ENCODE measurements at places on chromosomes 6 and 20.

DNA sequence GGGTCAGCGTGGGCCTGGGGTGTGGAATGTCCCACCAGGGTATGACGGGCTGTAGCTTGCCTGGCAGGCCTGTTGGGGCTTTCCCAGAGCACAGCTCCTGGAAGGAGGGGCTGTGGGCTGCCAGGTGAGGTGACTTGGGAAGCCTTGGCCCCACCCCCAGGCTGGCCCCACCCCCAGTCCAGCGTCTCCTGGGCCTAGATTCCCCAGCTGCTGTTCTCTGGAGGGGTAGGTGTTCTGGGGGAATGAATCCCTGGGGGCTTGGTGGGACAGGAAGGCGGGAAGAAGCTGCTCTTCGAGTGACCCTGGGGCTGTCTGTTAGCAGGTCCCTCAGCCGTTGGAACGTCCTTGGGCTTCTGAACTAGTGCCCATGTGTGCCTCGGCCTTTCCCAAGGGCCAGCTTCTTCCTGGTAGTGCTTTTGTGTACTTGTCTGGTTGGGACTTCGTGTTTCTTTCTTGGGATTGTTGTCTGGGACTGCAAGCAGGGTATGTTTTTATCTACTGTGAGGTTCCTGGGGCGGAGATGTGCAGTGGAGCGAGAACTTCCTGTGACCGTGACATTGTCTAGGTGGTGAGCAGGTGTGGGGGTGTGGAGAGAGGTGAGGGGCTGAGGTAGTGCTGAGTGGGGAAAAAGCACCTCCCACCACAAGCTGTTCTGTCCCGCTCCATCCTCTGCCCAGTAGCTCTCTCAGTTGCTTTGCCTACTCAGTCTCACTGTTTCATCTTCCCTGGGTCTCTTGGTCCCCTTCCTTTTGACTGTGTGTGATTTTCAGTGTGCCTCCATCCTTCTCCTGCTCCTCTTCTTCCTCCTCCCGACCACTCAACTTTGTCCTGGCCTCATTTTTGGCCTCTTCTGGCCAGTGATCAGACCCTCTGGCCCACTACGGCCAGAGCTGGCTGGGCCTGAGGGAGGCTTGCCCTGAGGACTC, 1.3 kb upstream of the DDR1 start:
- peak; percentile 36 for DNase-seq

GRCh38 chr6:142695016-142695415, 250.0 kb downstream of the HIVEP2 start:
- peak; percentile 87 for DNase-seq

GRCh38 chr6:147126618-147127022, 77.6 kb upstream of the STXBP5 start:
- no peak for DNase-seq

GRCh38 chr6:158040804-158041347, 59.2 kb downstream of the SYNJ2 start:
- no peak for DNase-seq

DNA sequence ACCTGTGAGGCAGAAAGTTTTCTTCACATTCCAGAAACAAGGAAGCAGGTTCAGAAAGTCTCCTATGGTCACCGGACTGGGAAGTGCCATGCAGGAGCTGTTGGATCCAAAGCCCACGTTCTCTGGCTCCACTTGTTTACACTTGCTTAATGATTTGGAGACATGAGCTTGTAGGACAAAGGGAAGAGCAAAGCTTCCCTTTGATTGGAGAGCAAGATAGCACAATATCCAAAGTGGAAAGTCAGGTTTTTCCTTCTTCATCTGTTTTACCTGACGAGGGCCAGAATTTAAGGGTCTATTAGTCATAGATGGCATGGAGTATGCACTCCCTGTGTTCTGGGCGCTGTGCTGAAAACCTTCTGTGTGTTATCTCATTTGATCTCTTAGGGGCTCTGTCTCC, 81.2 kb downstream of the PDE7B start:
- no peak for DNase-seq

- DNase-seq: no peak
Observed at GRCh38 chr6:113073611-113074191, 726.6 kb downstream of the RFPL4B start.

GRCh38 chr6:66357781-66358180, 650.8 kb upstream of the EYS start:
- no peak for DNase-seq

DNA sequence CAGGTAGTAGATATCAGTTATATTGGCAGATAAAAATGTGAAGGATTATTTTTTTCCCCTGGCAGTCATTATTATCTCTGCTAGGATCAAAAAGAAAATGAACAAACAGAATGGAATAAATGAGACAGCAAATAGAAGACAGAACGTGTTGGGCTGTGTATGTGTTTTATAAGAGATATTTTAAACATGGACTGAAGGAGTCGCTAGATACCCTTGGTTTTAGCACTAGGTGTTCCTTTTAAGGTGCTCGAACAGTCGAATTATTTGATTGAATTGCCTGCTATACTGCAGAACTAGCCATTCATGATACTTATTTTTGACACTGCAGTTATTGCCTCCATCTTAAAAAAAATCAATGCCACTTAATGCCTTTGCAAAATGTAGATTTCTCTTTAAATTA, 3.7 kb downstream of the GRIK2 start:
- DNase-seq: no peak

DNA sequence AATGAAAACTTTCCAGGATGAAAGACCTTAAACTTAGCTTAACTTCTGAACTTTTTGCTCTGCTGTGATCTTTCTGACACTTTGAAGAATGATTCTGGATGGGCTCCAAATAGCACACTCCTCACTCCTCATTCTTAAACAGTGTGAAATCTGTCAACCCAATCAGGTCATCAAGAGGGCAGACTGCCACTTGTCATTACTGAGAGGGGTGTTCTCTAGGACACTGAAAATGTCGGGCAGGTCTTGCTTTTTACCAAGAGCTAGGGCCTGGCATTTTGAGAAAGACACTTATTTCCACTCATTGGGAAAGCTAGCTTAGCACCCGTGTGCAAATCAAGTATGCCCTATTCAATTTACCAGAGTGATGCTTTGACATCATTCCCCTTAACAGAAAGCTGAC, 122.2 kb downstream of the MTFR2 start:
- no peak for DNase-seq

- no peak for DNase-seq
Observed at GRCh38 chr20:1693427-1693826, 35.8 kb upstream of the SIRPG start.

DNA sequence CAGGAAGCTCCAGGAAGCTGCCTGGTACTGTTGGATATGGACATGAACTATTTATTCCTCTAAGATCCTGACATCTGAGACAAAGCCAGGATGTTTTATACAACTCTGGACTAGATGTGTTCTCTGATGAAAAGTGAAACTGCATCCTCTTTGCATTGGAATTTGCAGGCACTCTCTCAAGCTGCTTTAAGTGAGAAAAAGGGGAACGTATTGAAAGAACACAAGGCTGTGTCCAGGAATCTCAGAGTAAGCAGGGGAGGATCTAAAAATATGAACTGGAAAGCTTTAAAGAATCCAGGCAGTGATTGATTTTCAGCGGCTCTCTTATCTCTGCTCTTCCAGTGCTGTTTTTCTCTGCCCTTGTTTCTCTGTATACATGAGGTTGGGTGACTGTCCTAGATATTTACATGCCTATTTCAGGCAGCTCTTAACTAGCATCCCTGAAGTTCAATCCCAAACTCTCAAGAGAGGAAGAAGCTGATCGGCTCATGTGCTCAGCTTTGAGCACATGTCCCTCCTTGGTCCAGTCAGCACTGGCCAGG, 193.8 kb downstream of the PLCB4 start:
- DNase-seq: no peak

GRCh38 chr20:20791664-20792568, 79.5 kb upstream of the RALGAPA2 start:
- DNase-seq: no peak

DNA sequence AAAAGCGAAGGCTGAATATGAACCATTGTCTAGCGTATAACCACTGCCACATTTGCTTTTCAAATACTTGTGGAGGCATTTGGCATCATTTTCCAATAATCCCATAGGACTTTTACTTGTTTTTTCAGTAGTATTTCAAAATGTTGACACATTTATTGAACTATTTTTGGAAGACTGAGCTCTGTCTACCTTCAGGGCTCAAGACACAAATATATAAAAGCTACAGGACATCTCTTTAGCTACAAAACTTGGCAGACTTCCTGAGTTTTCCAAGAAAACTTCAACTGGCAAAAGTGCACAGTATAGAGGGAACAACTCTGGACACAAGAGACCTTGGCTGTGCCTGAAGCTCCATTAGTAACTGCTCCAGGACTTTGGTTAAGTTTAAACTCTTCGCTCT, 13.4 kb downstream of the EPB41L2 start:
- DNase-seq: no peak

DNA sequence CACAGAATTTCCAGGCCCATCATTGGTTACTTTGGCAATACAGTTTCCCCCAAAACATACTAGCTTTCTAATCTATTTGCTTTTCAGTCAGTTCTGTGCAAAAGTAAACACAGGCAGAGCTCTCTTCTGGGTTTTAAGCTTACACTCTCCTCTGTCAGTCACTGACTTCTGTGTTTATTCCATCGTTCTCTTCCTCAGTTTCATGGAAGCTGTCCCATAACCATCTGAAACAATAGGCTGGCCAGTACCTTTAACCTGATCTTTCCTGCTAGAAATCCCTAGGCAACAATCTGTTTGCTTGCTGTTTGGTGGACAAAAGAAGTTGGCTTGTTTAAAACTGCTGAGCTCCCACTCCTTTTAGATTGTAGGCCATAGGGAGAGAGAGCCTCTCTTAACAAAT, 431.5 kb downstream of the HACE1 start:
- DNase-seq: no peak

DNA sequence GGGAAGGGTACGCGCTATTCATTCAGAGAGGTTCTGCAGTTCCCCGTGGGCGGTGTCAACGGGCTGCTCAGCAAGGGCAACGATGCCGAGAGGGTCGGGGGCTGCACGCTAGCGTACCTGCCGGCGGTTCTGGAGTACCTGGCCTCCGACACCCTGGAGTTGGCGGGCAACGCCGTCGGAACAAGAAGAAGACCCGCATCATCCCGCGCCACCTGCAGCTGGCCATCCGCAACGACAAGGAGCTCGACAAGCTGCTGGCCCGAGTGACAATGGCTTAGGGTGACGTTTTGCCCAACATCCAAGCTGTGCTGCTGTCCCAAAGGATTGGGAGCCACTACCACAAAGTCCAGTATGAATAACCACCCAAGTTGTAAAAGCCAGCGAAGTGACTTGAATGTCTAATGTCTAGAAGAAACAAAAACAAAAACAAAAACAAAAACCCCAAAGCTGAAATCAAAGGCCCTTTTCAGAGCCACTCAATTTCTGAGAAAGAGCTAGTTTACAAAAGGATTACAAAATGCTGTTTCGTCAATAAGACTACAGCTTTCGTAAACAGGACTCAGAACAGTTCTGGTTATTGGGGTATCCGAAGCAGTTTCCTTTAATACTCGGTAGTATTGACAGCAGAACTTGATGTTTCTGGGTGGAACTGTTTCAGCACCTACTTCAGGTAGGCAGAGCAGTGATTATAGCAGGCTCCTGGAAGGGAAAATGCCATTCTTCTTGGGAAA, 21.9 kb upstream of the SLC17A4 start:
- DNase-seq: no peak

DNA sequence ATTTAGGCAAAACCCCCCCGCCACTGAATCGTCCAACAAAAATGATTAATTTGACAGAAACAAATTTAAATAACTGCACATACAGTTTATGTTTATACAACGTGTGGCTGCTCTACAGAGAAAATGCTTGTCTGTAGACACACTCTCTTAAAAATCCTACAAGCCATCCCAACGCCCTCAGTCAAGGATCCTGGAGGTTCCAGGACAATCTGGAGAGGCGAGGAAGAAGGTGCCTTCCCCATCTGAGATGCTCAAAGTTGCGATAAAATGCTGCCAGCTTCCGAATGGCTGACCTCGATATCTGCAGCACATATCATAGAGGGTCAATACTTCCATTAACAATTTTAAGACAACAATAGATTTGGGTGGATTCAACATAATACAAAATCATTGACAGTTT, 25.3 kb downstream of the ZNF217 start:
- DNase-seq: no peak

- DNase-seq: no peak
Observed at GRCh38 chr20:22623211-22623610, 38.8 kb upstream of the FOXA2 start.

DNA sequence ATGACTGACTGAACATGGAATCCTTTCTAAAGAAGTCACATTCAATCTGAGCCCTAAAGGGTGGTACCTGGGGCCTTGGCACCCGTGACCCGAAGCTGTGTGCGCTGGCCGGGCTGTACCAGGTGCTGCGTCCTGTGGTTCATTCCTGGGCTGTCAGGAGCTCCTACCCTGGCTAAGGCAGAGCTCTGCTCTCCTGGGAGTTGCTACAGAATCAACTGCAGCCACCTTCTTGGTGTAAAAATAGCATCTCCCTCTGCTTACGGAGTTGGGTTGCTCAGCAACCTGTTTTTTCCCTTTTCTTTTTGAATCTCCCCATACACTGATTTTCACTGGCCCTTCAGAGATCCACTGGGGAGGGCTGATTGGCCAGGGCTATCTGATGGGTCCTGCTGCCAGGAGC, 236.6 kb upstream of the PDE10A start:
- DNase-seq: no peak

DNA sequence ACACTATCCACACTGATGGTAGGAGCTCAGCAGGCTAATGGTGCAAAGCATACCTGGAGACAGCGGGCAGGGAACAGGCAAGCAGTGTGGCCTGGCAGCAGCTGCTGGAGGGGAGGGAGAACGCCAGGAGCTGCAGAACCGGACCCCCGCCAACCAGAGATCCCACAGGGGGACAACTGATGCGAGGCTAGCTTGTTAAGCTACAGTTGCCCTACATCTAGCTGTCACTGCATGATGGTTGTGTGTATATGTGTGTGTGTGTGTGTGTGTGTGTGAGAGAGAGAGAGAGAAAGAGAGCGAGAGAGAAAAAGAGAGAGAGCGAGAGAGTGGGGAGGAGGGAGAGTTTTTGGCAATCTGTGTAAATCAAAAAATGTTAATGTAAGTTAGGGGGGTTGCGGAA, 69.7 kb upstream of the NHSL1 start:
- DNase-seq: no peak

- no peak for DNase-seq
Observed at GRCh38 chr6:30007132-30007764, 53.8 kb upstream of the POLR1H start.

DNA sequence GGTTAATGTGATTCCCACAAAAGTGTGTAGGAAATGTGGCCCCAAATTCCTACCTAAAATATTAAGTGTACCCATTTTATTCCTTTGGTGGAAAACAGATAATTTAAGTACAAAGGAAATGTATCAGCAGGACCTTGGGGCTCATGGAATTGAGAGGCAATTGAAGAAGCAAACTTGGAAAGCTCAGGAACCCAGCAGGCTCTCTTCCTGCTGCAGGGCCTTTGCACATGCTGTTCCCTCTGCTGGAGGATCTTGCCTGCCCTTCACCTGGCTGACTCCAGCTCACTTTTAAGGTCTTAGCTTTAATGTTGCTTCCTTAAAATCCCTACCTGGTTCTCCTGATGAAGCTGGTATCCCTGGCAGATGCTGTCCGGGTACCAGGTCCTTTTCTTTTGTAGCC, 9.8 kb upstream of the BLCAP start:
- no peak for DNase-seq

DNA sequence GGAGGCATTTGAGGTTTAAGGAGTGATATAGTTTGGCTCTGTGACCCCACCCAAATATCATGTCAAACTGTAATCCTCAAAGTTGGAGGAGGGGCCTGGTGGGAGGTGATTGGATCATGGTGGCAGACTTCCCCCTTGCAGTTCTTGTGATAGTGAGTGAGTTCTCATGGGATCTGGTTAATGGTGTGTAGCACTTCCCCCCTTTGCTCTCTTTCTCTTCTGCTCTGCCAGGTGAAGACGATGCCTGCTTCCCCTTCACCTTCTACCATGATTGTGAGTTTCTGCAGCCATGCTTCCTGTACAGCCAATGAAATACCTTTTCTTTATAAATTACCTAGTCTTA, 1.7 kb upstream of the HDDC2 start:
- no peak for DNase-seq

GRCh38 chr6:121678245-121678644, 242.8 kb downstream of the GJA1 start:
- DNase-seq: no peak
